ENCODE measurements at places on chromosomes 4 and X.

DNA sequence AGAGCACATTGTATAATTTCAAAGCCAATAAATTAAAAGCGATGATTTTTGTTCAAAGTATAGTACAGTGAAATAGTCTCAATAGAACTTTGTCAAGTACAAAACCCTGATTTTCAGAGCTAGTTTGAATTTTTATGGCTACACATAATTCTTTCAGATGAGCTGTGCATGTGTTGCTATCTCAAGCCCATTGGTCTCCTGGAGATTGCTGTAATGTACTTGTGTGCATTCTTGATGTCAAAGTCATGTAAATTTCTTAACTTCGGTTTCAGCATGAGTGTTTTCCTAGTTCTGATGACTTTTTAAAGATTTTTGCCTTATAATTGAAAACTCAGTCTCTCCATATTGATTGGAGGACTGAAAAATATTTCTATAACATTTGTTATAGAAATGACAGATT lies 200.8 kb downstream of the CEP135 start:
- no peak for DNase-seq

DNA sequence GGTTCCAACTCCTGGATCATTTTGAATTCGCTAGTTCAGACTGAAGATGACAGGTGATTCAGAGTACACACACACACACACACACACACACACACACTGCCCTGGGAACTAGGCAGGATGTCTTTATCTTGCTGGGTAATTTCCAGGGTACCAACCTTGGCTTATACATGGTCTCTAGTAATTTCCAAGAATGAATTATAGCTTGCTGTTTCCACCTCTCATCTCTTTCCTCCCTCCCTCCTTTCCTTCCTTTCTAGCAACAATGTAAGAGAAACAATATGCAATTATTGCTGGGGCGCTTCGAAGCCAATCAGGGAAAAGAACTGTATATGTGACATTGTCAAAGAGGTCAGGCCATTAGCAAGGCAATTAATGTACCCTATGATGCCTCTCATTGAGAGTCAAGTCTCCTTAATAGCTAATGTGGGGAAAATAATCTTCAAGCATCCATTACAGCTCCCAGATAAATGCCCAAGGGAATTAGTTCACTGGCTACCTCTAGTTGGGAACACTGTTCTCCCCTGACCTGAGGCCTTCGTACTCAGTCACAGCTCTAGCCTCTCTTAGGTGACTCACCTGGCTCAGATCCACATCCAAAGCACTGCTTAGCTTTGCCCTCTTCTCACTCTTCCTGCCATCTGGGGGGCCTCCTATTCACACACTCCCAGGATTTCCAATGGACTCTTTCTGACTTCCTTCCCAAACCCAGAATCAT lies 311.5 kb downstream of the PPP1R2C start:
- DNase-seq, result no peak

- DNase-seq, result no peak
Measured at GRCh38 chrX:136048446-136048845, 63.2 kb downstream of the SLC9A6 start.

- no peak for DNase-seq
Measured at GRCh38 chrX:27883468-27884092, 75.8 kb downstream of the MAGEB10 start.

DNA sequence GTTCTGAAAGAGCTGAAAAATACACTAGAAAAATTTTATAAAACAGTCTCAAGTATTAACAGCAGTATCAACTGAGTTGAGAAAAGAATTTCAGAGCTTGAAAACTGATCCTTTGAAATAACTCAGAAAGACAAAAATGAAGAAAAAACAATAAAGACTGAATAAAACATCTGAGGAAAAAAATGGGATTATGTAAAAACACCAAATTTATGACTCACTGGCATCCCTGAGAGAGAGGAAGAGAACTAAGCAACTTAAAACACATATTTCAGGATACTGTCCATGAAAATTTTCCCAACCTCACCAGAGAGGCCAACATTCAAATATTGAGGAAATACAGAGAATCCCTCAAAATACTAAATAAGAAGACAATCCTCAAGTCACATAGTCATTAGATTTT lies 22.9 kb downstream of the PABPC4L start:
- DNase-seq, result no peak

- DNase-seq, result no peak
Measured at GRCh38 chr4:8128100-8128856, 30.3 kb downstream of the ABLIM2 start.

- no peak for DNase-seq
Measured at GRCh38 chrX:37871626-37872302, 24.4 kb upstream of the DYNLT3 start.

DNA sequence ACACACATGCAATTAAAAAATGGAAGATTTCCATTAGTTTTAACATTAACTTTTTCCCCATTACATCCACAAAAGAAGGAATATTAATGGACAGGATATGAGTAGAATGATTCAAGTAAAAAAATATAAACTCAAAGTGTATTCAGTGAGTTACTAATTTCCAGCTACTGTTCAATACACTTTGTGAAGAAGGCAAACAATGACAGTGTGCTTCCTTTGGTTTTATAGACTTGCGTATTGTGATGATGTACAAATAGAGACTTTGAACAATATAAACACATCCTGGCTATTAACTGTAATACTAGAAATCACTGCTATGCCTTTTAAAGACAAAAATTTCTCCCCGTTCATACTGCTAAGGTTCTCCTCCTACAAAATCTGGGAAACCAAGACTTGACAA lies 171.4 kb downstream of the ASB9 start:
- DNase-seq, result no peak

DNA sequence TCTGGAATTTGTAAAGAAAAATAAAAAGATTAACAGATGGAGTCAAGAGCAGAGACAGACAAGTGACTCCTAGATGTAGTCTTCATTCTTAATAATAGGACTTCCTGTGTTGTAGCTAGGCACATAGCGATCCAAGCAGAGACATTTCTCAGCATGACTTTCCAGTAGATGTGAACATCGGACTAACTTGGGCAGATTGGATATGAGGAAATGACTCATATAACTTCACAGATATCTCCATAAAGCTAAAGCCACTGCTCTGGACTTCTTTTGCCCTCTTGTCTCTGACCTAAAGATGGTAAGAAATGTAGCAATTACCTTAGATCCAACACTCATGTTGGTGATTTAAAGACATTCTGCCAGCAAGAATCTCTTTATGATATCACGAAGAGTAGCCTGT lies 131.7 kb downstream of the EPHA5 start:
- no peak for DNase-seq

GRCh38 chrX:94051926-94052325 lies 377.9 kb downstream of the FAM133A start:
- DNase-seq, result no peak

DNA sequence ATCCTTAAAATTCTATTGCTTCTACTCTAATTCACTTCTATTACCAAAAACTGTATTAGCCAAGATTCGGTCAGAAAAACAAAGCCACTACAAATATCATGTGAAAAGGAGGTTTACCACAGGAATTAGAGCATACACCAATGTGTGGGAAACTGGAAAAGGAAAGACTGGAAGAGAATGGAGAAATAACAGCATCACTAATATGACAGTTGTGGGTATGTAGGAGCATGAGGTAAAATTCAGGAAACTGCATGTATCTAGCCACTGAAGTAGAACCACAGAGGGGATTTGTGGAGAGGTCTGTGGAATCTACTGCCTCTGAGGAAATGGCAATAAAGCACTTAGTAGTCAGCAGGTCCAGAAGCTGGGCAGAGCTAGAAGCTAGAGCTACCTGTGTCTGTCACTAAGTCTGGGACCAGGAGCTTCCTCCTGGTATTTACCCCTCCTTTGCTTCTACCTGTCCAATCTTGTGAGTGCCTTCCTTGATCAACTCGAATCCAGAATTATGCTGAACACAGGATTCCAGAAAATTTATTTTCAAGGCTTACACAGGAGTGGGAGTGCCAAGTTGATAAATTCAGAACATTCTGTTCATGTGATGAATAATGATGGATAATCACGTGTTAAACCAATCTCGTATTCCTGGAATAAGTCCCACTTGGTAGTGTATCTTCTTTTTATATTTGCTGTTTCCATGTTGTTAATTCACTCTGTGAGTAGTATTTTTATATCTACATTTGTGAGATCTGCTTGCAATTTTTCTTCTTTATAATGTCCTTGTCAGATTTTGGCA lies 52.6 kb downstream of the NAF1 start:
- DNase-seq, result no peak

- DNase-seq, result no peak
Measured at GRCh38 chr4:96713271-96713850, 873.5 kb downstream of the PDHA2 start.

DNA sequence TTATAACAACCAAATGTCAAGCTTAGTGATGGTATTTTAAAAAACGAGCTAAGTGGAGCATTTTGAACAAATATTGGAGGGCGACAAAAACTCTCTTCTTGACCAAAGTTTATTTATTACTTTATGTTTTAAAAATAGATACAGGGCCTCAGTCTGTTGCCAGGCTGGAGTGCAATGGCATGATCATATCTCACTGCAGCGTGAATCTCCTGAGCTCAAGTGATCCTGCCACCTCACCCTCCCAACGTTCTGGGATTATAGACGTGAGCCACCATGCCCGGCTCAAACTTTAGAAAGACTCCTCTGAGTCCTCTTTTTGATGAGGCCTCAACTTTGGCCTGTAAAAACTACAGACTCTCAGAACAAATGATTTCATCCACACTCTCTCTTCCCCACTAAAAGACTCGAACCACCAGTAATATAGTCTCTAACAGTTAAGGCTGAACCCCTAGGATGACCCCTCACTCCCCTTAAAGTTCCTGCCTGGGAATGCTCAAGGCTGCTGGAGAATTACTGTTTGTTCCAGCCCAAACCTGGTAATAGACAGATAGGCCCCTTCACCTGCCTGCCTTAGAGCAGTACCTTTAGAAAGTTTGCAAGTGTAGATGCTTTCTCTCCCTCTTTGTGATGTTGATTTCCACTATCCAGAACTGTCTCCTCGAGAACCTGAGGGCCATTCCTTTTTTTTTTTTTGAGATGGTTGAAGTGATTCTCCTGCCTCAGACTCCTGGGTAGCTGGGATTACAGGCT lies 55.3 kb upstream of the HPSE start:
- no peak for DNase-seq
